ENCODE measurements at places on chromosomes 13 and 19.

DNA sequence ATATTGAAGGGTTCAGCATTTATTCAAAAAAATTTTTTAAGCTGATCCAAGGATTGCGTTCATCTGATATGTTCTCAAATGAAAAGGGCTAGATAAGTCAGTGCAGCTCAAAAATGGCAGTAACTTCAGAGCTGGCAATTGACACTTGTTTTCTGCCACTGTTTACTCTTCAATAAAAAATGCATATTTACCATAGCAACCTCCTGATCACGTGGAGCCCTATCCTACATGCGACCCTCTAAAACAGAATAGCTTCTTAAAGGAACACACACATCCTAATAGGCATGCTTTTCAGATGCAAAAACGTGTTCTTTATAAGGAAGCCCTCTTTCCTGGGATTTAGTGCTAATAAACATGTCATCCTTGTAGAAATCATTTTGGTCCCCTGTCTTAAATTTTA lies 150.2 kb downstream of the ZNF536 start:
- no peak for DNase-seq

DNA sequence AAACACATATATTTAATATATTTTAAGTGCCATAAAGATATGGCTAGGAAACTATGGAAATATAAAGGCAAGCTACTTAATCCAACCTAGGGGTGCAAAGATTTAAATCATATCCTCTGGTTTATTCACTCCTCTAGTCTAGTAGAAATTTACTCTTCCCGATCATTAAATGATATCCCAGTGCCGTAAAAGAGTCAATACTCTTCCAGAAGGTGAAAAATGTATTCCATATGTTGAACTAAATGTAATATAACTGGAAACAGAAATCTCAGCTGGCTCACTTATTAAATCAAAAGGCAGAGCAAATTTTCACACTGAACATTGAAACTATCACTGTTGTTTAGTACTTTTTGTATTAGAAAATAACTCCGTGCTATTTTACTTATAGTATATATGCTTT lies 11.1 kb downstream of the MAB21L1 start:
- no peak for DNase-seq

DNA sequence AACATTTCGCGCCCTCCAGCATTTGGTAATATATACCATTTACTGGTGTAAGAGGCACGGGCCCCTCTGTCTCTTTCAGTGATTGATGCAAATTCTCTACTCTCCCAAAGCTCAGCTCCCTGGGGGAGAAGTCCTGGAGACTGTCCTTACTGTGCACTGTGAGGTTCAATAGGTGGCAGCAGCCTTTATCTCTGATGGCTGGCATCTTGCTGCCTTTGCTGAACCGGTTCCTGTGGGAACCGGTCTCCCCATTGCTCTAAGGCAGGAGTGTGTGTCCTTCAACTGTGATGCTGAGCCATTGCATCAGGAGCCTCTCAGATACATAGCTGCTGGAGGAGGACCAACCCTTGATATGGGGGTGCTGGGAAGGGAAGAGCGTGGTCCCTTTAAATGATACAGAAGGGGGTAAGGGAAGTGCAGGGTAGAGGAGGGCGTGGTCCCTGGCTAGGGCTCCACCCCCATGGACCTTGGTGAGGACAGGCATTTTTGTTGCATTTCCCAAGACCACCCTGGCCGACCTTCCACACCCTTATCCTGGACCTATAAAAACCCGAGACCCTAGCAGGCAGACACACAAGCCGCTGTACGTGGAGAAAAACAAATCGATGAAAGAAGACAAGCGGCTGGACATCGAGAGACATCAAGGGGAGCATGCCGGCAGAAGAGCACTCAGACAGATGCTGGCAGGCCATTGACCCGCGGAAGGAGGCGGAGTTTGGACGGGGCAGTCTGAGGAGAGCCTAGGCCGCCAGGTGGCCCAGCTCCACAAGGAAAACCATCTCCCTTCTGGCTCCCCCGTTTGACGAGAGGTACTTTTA lies 41.1 kb upstream of the GTF3A start:
- DNase-seq = no peak

- DNase-seq = no peak
Measured at GRCh38 chr19:14135985-14136508, 342 bp downstream of the ASF1B start.

DNA sequence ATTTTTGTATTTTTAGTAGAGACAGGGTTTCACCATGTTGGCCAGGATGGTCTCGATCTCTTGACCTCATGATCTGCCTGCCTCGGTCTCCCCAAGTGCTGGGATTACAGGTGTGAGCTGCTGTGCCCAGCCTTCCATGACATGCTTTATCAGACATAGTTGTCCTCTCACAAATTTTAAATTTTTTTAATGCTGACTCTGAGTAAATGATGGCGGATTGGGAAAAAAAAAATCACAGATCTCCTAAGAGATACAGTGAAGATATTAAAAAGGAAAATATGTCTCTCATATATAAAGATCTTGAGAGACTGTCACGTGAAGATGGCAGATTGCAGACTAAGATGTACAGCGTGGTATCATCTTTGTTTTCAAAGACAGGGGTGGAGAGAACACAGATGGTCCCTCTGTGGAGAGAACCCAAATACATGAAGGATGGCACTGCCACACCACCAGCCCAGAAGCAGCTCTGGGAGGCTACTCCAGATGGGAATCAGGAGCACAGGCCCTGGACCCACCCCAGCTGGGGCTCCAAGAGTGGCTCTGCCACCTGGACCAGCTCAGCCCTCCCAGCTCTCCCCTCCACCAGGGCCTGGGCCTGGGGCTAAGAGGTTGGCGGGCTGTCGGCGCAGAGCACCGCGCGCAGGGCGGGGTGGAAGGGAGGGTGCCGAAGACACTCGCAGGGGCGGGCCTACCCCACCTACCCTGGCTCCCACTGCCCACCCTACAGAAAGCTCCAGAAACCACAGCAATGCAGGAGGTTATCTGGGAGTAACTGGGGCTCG lies 20.0 kb upstream of the CCNP start:
- DNase-seq = no peak

GRCh38 chr13:85603735-85604134 lies 195.5 kb downstream of the SLITRK6 start:
- no peak for DNase-seq

- DNase-seq = no peak
Measured at GRCh38 chr19:38634757-38635482, 12.5 kb upstream of the ACTN4 start.

DNA sequence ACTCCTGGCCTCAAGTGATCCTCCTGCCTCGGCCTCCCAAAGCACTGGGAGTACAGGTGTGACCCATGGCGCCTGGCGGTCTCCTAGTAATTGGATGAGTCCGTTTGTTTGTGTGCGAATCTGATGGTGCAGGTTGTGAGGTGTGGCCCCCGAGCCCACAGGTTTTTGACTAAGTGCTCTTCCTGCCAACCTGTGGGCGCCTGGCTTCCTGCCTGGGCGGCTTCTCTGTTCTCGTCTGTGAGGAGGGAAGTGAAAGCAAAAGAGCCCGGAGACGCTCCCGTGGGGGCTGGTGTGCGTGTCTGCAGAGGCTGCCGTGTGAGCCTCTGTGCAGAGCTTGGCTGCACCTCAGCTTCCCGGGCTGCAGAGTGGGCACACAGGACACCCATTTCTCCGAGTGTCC lies 10.0 kb downstream of the ARHGAP45 start:
- peak; percentile 91 for DNase-seq

- DNase-seq = no peak
Measured at GRCh38 chr19:16201011-16201391, 3.3 kb downstream of the AP1M1 start.

DNA sequence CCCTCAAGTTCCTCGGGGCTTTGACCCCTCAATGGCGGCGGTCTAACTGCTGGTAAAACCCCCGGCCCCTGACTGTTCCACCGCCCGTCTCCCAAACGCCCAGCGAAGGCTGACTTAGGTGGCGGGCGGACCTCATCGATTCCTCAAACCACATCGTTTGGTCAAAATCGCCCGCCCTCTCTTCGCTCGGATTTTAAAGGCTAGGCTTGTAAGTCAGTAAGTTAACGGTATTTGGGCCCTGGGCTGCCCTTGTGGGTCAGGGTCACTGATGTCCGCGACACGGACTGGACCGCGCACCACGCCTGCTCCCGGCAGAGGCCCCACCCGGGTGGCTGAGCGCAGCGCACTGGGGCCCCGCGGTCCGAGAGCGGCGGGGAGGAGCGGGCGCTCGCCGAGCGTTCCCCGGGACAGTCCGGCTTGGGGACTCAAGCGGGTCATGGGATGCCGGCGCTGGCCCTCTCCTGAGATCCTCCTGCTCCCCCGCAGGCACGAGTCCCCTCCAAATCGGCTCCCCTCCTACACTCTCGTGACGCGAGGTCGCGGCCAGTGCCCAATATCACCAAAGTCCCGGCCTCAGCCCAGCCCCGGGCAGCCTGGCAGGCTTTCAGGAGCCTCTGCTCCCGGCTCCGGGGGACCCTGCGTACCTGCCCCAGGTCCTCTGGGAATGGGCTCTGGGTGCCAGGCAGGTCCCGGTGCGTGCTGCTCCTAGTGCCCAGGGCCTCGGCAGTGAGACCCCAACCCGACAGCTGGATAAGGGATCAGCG lies 1.0 kb downstream of the FLT1 start:
- no peak for DNase-seq

- peak; percentile 56 for DNase-seq
Measured at GRCh38 chr19:7674010-7675005, 2.6 kb upstream of the MCEMP1 start.

- DNase-seq = no peak
Measured at GRCh38 chr19:16370641-16371391, 46.2 kb downstream of the KLF2 start.

GRCh38 chr13:76758257-76758656 lies 127.9 kb downstream of the KCTD12 start:
- DNase-seq = no peak

- no peak for DNase-seq
Measured at GRCh38 chr13:75468098-75468497, 13.9 kb downstream of the TBC1D4 start.

GRCh38 chr19:35055715-35056179 lies 14.2 kb downstream of the HPN start:
- DNase-seq = no peak

DNA sequence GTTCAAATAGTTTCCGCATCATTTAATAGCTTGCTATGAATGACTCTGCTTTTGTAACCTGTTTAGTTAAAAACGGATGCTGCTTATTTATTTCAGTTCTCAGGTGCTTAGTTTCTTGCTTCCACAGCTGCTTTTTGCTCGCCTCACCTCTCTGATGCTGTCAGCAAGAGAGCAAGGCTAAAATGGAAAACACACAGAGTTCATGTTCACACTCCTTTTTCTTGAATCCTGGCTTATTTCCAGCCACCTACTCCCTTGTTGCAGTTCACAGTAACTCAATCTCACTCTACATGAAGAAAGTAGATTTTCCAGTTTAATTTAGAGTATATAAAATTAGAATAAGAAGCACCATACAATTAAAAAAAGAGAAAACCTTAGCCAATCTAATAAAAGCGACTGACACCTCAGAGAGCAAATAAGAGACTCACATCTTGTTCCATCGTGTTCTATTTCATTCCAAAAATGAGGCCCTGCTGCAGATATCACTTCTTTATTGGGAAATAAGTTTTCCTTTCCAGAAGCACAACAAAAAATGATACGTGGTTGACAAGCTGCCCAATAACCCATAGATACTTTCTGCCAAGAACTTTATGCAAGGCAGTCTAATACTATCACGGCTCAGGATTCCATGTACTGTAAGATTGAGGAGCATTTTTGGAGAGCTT lies 326.1 kb upstream of the SLITRK1 start:
- DNase-seq = no peak

- DNase-seq = peak; percentile 70
Measured at GRCh38 chr19:49473868-49474541, at the start of gene FLT3LG. Gene FLT3LG (plus strand): TSS chr19:49474215. CDS start chr19:49474640, 425 bp downstream.

GRCh38 chr13:67725999-67726398 lies 495.9 kb upstream of the PCDH9 start:
- no peak for DNase-seq

DNA sequence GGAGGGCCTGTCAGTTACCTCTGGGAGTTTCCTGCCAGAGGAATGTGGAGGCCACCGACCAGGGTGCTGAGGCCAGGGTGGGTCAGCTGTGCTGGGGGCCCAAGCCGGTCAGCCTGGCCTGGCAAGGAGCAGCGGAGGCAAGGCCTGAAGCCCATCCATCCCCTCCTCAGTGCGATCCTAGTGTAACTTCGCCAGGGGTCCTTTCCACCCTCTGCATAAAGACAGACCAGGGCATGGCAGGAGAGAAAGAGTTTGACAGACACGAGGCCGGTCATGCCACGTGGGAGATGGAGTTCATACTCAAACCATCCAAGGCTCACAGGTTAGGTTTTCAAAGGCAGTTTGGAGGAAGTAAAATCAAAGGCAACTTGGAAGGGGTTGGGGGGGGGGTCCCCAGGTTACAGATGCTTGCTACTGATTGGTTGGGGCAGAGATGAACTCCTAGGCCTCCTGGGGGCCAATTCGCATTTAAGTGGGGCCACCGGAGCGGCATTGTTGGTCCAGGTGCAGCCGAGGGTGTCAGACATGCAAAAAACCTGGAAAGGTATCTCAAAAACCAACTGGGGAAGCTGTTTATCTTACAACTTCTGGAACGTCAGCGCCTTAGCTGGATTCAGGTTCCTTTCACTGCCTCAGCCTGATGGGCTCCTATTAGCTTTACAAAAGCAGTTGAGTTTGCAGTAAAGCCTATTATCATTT lies 36.8 kb upstream of the DPRX start:
- no peak for DNase-seq

- no peak for DNase-seq
Measured at GRCh38 chr19:15644066-15644741, 3.5 kb downstream of the CYP4F3 start.

DNA sequence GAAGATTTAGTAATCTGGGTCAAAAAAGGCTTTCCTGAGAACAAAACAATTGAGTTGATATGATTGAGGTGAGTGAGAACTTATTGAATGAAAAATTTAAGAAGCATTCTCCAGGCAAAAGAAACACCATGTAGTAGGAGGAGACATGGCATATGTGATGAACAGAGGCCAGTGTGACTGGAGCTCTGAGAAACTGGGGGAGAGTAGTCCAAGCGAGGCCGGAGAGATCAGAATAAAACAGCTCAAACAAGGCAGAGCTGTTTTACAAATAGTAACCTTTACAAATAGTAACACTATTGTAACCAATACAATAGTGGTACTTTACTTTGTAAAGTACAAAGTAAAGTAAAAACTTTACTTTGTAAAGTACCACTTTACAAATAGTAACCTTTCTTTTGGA lies 1159.1 kb downstream of the PCDH9 start:
- DNase-seq = no peak

GRCh38 chr13:41546372-41547190 lies 89.2 kb downstream of the RGCC start:
- no peak for DNase-seq

DNA sequence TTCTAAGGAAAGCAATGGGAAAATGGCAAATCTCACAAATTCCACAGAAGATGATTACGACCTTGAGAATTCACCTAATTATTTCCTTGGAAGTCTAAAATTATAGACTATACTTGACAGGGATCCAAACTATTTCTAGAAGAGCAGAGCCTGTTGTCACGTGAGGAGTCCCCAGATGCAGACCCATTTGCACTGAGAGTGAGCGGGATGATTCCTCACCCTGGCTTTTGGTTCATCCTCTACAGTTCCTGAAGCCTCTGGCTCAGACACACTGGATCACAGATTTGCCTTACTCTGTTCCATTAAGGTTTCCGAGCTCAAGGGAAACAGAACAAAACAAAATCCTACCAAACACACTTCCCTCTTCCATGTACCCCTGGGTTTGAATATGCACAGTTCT lies 23.0 kb upstream of the CYSLTR2 start:
- DNase-seq = no peak
